Activated CD8-positive, alpha-beta memory T cell treated with anti-CD3 and anti-CD28 coated beads, Interleukin-2, amount 10 ng/mL, durations not matched to agents 7 days and 5 days (primary cell): ENCODE measurements at places on chromosomes 13 and 19. TPM values are rescaled to one million over a fixed set of nuclear protein-coding genes. Genes with fewer than 3 reads are reported as not detected.
A peak's percentile ranks its signal among the peaks of the same experiment; 100 is the strongest.

GRCh38 chr13:23583491-23583890 is 13.3 kb downstream of the TNFRSF19 start:
- no peak for DNase-seq
- H3K4me1 ChIP-seq = peaks cover 9% of the 10 kb centered on the region
- H3K27me3 ChIP-seq = peaks cover 55% of the 10 kb centered on the region
- H3K36me3 ChIP-seq = no peaks in the 10 kb centered on the region

DNA sequence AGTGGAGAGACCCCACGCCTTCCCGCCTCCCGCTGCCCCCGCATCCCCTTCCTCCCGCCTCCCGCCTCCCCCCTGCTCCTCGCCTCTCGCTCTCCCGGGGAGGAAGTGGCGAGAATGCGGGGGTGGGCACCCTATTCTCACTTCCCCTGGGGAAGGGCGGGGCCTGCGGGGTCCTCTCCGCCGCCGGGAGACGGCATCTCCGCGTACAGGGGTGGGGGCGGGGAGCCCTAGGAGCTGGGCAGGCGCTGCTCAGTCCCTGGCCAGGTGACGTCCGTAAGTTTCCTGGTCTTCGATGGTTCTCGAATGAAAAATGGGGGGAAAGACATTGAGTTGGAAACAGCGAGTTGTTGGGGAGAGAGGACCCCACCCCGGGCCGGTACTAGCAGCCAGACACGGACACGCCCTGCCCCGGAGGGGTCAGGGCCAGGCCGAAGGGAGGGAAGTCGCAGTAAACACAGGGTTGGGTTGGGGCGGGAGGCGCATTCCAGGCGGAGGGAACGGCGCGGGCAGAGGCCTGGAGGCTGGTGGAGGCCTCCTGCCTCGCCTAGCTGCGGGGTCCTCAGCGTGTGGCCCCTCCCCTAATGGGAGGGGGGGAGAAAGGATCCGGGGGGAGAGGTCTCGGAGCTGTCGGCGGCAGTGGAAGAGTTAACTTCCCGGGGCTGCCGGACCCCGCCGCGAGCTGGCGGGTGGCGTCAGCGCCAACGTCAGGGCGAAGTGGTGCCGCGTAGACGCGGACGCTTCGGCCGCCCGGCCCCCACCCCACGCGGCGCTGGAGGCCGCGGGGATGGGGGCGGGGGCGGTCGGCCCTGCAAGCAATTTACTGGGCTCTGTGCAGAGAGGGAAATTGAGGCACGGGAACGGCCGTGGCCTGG is 10.4 kb upstream of the JUND start:
- peaks cover 67% of the 10 kb centered on the region for H3K4me1 ChIP-seq
- DNase-seq = peak; percentile 94
- peak overlapping the region; percentile 91 for H3K4me3 ChIP-seq
- H3K36me3 ChIP-seq = peaks cover 15% of the 10 kb centered on the region

GRCh38 chr13:113592571-113592970 is 8.0 kb downstream of the TFDP1 start:
- H3K36me3 ChIP-seq = peaks cover 67% of the 10 kb centered on the region
- H3K4me1 ChIP-seq = peaks cover 16% of the 10 kb centered on the region

DNA sequence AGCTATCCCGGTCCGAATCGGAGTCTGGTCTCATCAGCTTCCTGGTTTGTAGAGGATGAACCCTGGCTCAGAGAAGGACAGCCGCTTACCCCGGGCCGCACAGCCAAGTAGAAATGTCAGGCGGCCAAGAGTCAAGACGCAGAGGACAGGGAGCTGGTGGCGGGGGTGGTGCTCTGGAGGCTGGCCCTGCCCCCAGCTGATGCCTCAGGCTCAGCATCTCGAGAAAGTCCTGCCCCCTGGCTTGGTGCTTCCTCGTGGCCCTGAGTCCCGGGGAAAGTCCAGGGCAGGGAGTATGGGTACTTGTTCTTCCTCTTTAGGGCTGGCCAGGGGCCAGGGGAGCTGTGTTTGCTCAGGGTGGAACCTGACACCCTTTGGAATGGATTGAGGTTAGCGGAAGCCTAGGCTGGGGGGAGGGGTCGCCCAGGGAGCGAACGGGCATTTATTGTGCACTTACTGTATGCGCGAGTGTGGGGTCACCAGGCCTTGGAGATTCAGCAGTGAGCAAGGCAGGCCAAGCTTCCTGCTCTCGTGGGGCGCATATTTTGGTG is 2.2 kb downstream of the TJP3 start:
- H3K4me3 ChIP-seq = no peak overlapping the region
- H3K4me1 ChIP-seq = no peaks in the 10 kb centered on the region
- no peak for DNase-seq

GRCh38 chr13:23949200-23949599 is 51.9 kb upstream of the C1QTNF9B start:
- H3K27ac ChIP-seq = no peak overlapping the region
- H3K4me3 ChIP-seq = no peak overlapping the region
- DNase-seq = no peak
- H3K4me1 ChIP-seq = no peaks in the 10 kb centered on the region

The THSD8 gene
- total RNA-seq = 29.8 TPM

The DNAJC15 gene
- total RNA-seq = 14.4 TPM

The CNN1 gene
- total RNA-seq = not detected
